Vagina (tissue), 2 donors: ENCODE measurements at places on chromosomes 4 and X.

DNA sequence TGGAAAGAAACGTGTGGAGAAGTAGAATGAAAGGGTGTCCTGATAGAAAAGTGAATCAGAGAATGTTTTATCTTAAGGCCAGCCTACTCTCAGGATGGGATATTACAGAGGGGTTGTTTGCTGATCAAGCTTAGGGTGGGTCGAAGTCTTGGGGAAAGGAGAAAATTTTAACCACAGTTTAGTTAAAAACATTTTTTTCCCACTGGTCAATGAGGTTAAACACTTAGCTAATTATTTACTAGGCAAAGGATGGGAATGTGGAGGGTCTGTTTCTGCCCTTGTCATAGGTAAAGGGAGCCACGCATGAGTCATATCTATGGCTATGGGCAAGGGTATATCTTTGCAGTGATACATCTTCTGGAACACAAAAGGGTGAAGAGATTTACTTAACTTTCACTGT is 16.1 kb upstream of the SULT1E1 start:
- DNase-seq = no peak

- DNase-seq = no peak
These were observed 12.6 kb downstream of the DCLK2 start for GRCh38 chr4:150090836-150091235.

DNA sequence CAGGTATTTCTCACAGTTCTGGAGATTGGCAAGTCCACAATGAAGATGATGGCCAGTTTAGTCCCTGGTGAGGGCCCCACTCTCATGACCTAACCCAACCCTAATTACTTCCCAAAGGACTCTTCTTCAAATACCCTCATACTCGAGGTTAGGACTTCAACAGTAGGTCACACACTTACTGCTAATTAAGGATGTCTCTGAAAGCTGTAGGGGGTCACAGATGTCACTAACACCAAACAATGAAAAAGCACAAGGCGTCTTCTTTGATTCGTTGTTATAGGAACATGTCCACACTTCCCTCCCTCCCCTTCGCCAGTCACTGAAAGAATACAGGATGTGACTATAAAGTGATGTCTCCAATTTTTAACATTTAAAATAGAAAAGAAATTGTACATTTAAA is 309.7 kb downstream of the PACRGL start:
- DNase-seq = no peak

- DNase-seq = no peak
These were observed 153.7 kb downstream of the APBB2 start for GRCh38 chr4:41060352-41061334.

GRCh38 chrX:54085666-54086065 is 41.4 kb upstream of the PHF8 start:
- DNase-seq = no peak

DNA sequence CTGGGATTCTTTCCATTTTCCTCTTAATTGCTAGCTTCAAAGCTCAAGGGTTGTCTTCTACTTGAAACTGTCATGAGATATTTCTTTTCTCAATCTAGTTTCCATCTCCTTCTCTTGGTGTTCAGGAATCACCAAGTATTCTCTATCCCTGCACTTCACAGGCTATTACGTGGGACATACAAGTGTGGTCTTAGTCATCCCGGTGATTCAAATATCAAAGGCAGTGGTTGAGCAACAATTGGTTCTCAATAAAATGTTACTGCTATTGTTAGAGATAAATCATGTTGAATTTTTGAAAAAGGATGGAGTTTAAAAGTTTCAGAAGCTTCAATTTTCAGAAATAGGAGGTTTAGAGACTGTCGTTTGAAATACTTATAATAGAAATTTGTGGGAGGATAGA is 812.9 kb downstream of the FSTL5 start:
- no peak for DNase-seq

GRCh38 chr4:27908356-27908755 is 1047.7 kb downstream of the STIM2 start:
- DNase-seq = no peak

GRCh38 chr4:155271557-155271956 is 63.1 kb downstream of the NPY2R start:
- DNase-seq = no peak

DNA sequence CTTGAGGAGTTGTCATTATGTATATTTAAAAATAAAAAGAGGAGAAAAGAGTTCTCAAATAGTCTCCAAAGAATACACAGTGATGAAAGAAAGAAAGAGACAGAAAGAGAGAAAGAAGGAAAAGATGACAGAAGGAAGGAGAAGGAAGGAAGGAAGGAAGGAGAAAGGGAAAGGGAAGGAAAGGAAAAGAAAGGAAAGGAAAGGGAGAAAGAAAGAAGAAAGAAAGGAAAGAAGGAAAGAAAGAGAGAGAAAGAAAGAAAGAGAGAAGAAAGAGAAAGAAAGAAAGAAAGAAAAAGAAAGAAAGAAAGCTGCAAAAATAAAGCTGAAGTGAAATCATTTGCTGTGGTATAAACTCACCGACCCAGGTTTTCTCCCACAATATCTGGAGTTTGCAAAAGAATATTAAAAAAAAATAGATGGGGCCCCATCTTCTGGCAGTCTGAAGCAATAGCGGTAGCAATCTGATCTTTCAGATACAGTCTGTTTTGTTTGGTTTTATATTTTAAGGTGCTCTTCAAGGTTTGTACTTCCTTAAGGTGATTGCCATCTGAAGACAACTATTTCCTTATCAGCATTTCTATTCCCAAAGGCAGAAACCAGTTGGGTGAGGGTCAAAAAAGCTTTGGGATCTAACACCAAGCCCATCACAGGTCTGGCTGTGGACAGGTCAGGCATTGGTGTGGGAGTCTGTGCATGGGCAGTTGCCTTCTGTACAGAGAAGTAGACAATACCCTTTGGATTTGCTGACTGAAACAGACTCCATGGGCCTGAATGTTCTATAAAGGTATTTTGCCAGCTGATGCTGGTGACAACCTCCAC is 160.4 kb downstream of the CPEB2 start:
- DNase-seq = no peak

GRCh38 chr4:11842620-11843263 is 414.0 kb upstream of the HS3ST1 start:
- DNase-seq = no peak

- DNase-seq = no peak
These were observed 94.8 kb downstream of the MBNL3 start for GRCh38 chrX:132393992-132394391.

DNA sequence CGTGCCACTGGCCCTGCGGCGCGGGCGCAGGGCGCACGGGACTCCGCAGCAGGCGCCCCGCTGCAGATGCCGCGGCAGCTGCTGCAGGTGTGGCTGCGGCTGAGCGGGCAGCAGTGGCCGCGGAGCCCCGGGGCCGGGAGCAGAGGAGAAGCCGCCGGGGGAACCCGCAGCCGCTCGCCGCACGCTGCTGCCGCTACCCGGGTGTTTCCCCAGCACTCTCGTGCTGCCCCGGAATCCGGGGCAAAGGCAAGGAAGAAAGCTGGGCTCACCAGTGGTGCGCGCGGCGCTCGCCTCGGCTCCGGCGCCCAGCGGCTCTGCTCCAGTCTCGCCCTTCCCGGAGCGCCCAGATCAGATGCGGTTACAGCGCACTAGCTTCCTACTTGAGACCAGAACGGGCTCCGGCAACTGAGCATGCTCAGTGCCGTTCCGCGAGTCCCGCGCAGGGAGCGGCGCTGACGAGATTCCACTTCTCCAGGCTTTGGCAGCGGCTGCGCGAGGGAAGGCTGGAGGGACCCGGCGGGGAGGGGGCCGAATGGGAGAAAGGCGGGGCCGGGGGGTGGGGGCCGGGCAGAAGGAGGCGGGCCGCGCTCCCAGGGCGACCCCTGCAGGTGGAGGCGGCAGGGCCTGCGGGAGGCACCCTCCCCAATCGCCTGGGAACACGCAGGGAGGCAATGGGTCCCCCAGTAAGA is at the start of gene APBB2:
APBB2 (minus strand) TSS at position 407 of the 689 bp plus-strand sequence. CDS start 181,288 bp downstream, outside the sequence.
- DNase-seq = peak; percentile 95

DNA sequence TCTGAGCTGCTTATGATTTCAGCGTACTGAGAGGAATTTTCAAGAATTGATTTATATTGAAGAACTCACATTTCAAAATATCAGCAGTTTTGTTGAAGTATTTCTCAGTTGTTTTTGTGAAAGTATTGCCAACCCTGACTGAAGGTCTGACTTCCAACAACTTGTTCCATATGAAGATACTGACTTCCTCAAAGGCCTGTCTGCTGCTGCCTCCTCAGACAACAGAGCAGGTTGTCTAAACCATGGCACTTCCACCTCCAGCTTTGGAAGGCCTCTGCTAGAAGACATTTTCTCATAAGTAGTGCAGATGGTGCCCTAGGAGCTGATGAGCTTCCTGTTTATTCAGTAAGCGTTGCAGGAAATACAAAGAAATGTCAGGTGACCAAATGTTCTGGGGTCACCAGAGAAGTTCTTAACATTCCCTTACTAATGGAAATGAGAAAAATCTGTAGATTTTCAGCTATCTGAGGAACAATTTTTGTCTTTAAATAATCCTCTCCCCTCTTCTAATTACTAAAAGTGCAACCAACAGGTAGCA is 28.8 kb downstream of the FGF2 start:
- DNase-seq = no peak

DNA sequence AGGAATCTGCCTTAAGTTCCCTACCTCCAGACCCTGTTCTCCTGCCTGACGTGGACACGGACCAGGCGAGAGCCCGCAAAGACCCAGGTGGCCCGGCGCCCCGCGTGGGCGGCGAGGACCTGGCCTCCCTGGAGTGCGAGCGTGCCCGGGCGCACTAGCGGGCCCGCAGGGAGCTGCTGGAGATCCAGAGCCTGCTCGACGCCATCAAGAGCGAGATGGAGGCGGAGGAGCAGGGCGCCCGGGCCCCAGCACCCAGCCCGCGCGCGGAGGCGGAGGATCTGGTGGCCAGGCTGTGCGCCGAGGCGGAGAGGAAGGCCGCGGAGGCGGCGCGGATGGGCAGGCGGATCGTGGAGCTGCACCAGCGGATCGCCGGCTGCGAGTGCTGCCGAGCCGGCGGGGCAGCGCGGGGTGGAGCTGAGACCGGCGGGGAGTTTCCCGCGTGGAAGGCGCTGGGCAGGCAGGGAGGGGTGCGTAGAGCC is 18.2 kb downstream of the MRFAP1 start:
- no peak for DNase-seq

- DNase-seq = no peak
These were observed at the start of gene EFHC2 for GRCh38 chrX:44343412-44344141. Gene EFHC2, minus strand, starts transcription at chrX:44343672. Its CDS starts 84 bp downstream, at chrX:44343588.

DNA sequence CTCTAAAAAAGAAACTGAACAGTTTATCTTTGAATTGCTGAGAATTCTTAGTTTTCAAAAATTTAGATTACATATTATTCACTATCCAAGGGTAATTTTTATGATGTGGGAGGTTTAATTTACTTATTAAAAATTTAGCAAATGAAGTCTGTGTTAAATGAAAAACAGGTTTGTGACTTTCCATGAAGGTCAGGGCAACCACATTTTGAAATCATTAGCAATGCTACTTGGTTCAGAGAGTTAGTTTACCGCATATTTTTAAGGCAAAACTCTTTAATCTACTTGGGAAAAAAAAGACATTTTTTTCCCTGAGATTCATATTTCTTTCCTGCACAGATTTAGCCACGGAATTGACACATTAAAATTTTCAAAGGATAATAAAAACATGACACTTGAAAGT is 37.3 kb upstream of the PRSS12 start:
- DNase-seq = no peak

- no peak for DNase-seq
These were observed 25.6 kb upstream of the GPR78 start for GRCh38 chr4:8554555-8555100.

GRCh38 chrX:23788946-23789345 is 6.0 kb downstream of the SAT1 start:
- no peak for DNase-seq
